ENCODE measurements at places on chromosomes 13 and 19. TPM values are rescaled to one million over a fixed set of nuclear protein-coding genes. Genes with fewer than 3 reads are reported as not detected.

- no peak for DNase-seq
- peak overlapping the region; percentile 67 for H3K27ac ChIP-seq
- peaks cover 20% of the 10 kb centered on the region for H3K36me3 ChIP-seq
- H3K27me3 ChIP-seq, result no peaks in the 10 kb centered on the region
- no peak overlapping the region for H3K4me3 ChIP-seq
Observed at GRCh38 chr19:46926170-46927071, 65.6 kb downstream of the ARHGAP35 start.

- no peak for DNase-seq
- H3K27ac ChIP-seq, result no peak overlapping the region
- H3K4me3 ChIP-seq, result no peak overlapping the region
- H3K36me3 ChIP-seq, result no peaks in the 10 kb centered on the region
- peaks cover 2% of the 10 kb centered on the region for H3K27me3 ChIP-seq
Observed at GRCh38 chr19:54345938-54346386, 7.0 kb upstream of the LILRA4 start.

DNA sequence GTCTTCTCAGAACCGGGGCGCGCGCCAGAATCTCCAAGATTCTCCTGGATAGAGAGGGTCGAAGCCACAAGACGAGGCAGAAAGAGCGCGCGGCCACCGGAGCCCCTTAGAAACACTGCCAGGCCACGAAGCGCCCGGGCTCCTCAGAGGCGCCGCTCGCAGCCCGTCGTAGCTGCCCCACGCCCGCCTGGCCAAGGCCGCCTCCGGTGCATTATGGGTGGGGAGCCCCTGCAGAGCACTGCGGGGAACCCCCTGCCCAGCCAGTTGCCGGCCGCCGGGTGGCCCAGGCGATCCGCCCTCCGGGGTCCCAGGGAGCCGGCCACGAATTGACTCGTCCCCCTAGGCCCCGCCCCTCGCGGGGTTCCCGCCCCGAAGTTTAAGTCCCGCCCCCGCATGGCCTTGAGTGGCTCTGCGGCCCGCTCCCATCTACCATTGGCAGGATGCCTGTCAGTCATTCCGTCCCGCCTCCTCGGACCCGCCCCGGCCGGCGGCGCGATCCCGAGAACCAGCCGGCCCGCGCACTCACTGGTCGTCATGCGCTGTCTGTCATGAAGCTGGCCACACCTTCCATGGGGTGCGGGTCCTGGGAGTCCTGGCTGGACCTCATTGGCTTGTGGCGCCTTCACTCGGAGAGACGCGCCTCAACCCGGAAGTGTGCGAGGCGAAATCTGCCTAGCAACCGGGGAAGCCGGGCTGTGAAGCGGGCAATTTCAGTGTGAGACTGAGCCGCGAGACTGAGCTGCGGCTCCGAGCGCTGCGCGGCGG is 20.2 kb upstream of the GATAD2A start:
- H3K27ac ChIP-seq, result peak overlapping the region; percentile 86
- peaks cover 65% of the 10 kb centered on the region for H3K4me1 ChIP-seq
- H3K4me3 ChIP-seq, result peak overlapping the region; percentile 75
- no peaks in the 10 kb centered on the region for H3K36me3 ChIP-seq
- DNase-seq, result peak; percentile 99
- H3K27me3 ChIP-seq, result no peaks in the 10 kb centered on the region

KIR2DL4 gene
- not detected for total RNA-seq

ELOF1 gene
- 43.2 TPM for total RNA-seq

GRCh38 chr13:25032160-25032559 is 63.8 kb upstream of the PABPC3 start:
- no peaks in the 10 kb centered on the region for H3K36me3 ChIP-seq
- peaks cover 4% of the 10 kb centered on the region for H3K27me3 ChIP-seq
- no peak overlapping the region for H3K27ac ChIP-seq
- no peak overlapping the region for H3K4me3 ChIP-seq

- H3K27me3 ChIP-seq, result peaks cover 13% of the 10 kb centered on the region
- H3K36me3 ChIP-seq, result no peaks in the 10 kb centered on the region
- peak; percentile 4 for DNase-seq
- no peak overlapping the region for H3K27ac ChIP-seq
Observed at GRCh38 chr19:6861683-6862286, 25.6 kb upstream of the ADGRE1 start.

DNA sequence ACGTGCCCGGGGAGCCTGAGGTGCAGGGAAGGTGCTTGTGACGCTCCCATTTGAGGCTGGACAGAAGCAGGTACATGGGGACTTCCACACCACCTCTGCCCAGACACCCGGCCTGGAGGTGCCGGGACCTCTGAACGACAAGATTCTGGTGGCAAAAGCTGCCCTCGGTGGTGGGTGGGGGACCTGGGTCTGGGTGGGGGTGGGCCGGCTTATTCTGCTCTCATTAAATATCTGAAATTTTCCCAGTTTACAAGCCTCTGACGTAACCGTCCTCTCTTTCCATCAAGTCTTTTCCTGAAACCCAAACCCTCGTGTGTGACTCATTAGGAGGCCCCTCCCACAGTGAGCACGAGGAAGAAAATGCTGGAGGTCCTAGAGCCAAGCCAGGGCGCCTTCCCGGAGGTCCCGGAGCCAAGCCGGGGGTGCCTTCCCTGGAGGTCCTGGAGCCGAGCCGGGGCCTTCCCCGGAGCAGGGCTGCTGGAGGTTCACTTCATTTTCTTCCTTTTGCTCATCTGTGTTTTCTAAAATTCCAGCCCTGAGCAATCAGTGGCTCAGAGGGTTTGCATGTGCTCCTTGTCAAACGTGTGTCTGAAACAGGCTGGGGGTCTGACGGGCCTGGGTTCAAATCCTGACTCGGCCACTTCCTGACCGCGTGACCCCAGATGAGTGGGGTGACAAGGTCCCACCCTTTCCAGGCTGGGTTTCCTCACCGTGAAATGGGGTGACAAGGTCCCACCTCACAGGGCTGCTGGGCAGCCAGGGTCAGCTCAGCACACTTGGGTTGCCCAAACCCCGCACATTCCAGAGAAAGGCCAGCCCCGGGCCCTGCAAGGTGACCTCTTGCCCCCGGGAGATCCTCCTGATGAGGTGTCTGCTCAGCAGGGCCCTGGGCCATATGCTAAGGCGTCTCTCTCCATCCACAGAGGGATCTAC is 10.0 kb downstream of the CFD start:
- no peak overlapping the region for H3K4me3 ChIP-seq
- peaks cover 3% of the 10 kb centered on the region for H3K36me3 ChIP-seq
- no peaks in the 10 kb centered on the region for H3K4me1 ChIP-seq

RCBTB1 gene
- 28.3 TPM for total RNA-seq

STOML3 gene
- total RNA-seq, result not detected

GRCh38 chr13:19159761-19160420 is 21.7 kb downstream of the TUBA3C start:
- no peaks in the 10 kb centered on the region for H3K36me3 ChIP-seq
- no peaks in the 10 kb centered on the region for H3K27me3 ChIP-seq
- H3K4me1 ChIP-seq, result no peaks in the 10 kb centered on the region
- H3K4me3 ChIP-seq, result no peak overlapping the region
- H3K27ac ChIP-seq, result no peak overlapping the region
- DNase-seq, result no peak

IL12RB1 gene
- 0.04 TPM for total RNA-seq

GRCh38 chr13:49292742-49293486 is 45.2 kb downstream of the CDADC1 start:
- H3K27me3 ChIP-seq, result no peaks in the 10 kb centered on the region
- no peaks in the 10 kb centered on the region for H3K36me3 ChIP-seq
- DNase-seq, result no peak
